ENCODE measurements at places on chromosomes 7 and 10.

DNA sequence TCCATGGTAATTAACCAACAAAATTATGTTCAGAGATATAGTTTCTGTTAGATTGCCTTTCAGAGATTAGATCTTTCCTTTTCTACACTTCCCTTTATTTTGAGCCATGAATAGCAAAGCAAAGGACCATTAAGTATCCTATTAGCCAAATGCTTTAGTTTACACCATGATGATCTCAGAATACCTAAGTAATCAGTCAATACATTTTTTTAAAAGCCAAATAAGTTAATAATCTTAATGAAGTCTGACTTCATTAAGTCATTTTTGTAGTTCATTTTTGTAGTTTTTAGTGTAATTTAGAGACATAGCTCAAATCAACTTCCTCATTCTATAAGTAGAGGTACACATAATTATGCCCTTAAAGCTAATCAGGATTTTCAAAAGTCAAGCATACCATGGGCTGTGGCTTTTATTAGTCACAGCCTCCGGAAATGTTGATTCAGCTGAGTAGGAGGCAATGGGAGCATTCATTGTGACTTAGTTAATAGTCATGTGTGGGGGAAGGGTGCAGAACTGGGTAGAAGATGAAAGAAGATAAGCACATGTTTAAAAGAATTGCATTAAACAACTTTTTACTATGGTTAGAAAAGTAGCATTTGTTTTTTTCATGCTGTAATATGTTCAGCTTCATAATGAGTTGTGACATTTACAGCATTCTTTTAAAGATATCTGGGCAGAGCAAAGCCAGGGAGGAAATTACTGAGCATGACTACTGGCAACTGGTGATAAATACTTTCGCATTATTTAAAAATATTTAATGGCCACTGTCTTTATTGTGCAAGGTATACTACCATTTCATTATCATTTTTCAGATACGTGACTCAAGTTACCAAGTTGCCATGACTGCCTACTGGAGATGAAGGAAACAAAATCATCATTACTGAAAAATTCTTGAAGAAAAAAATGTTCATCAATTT lies 57.3 kb upstream of the CCDC71L start:
- peak; percentile 90 for DNase-seq

DNA sequence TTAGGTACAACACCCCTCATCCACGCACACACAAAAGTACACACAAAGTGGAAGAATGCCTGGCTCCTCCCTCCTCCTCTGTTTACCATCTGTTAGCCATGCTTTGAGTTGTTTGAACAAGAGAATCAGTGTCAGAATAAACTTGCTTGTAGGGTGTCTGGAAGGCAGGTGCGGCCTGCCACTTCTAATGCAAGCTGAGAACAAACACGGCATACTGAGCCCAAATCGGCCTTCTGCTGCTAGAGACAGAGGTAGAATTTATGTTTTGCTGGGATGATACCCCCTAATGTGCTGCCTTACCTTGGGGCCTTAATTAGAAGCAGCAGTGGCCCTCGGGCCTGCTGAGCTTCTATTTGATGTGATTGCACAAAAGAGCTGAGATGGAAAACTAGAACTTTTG lies 24.9 kb upstream of the FAM180A start:
- DNase-seq: no peak

DNA sequence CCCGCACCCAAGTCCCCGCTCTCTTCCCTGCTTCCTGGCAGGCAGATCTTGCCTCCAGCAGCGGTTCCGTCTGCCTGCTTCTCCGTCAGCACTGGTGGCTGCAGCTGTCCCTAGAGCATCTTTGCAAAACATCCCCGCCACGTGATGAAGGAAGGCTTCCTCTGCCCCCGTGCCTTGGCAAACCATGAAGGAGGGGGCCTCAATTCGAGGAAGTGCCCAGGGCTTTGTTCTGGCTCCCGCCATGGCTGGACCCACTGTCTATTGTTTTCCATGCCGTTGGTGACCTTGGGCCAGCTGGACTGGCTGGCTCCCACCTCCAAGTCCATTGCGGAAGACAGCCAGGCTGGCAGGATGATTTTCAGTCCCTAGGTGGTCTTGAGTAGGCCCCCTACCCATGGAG lies 13.2 kb upstream of the AQP1 start:
- DNase-seq: no peak

- no peak for DNase-seq
These were observed 20.6 kb downstream of the ACSL5 start for GRCh38 chr10:112394475-112394875.

DNA sequence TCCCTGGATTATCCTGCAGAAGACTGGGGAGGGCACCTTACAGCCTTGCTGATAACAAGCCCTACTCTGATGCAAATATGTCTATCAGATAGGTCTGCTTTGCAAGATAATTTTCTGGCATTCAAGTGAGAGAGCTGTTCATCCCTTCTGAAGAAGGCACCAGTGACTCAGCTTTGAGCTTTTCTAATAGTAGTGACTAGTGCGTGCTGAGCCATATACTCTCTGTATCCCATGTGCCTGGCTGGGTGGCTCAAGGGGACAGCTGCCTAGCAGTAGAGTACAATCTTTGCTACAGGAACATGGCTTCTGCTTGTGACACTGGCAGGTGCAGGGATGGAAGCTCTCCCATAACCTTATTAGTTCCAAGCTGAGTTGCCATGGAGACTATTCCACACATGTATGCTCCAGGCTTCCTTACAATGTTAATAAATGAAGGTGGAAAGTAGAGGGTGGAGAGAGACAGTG lies 35.0 kb upstream of the ABCB4 start:
- no peak for DNase-seq

GRCh38 chr10:129517680-129518057 lies 50.6 kb downstream of the MGMT start:
- DNase-seq: no peak

DNA sequence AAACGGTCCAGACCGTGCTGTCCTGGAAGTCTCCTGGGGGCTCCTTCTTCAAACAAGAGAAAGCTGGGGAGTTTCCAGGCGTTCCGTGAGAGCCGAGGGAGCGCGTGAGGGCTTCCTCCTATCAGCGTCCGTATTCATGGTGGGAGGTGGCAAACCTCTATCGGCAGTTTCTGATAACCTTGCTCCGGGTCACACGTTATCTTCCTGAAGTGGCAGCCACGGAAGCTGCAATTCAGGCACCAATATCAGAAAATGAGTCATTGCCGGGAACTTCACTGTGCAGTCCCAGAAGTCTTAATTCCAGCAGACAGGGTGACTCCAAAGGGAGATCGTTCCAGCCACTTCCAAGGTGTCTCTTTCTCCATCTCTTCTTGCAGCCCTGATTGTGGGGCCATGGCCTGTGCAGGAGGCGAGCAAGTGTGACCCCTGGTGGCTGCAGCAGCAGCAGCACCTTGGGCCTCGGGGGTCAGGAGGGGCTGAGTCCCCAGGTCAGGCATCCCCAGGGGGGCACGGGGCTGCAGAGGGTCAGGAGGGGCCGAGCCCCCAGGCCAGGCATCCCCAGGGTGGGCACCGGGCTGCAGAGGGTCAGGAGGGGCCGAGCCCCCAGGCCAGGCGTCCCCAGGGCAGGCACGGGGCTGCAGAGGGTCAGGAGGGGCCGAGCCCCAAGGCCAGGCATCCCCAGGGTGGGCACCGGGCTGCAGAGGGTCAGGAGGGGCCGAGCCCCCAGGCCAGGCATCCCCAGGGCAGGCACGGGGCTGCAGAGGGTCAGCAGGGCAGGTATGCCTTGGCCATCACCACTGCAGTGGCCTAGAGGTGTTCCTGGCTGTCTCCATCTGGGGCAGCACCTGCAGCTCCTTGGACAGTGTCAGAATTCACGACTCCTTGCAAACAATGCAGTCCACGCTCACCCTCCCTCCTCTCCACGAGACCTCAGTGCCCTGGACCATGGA lies 538.7 kb downstream of the DNAJB6 start:
- peak; percentile 54 for DNase-seq

DNA sequence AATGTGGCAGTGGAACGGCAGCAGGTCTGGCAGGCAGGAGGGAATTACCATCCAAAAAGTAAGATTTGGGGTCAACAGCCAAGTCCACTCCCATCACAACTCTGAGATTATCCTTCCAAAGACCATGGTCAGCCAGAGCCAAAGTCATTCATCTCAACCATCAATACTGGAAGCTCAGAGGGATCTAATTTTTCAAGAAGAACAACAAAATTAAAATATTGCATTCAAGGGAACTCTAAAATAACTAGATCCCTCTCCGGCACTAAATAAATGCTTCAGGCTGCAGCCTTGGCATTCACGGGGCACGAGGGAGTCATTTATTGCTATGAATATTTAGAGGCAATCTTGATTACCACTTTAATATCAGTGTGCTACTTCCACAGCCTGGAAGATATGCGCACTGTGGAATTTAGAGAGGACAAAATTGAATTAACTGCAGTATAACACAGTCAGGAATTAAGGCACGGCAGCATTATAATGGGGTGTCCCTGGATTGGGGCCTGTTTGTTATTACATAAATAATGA lies 102.0 kb downstream of the ADAM12 start:
- no peak for DNase-seq
